GM12878 (cell line): ENCODE measurements at places on chromosomes 4 and X. TPM values are rescaled to one million over a fixed set of nuclear protein-coding genes. Genes with fewer than 3 reads are reported as not detected.

Gene ARHGAP24
- total RNA-seq: 0.56 and 0.61 TPM in 2 replicates

GRCh38 chr4:93063325-93063724, 759.6 kb downstream of the GRID2 start:
- no peak overlapping the region for H3K4me3 ChIP-seq
- H3K36me3 ChIP-seq: no peaks in the 10 kb centered on the region
- H3K27me3 ChIP-seq: no peaks in the 10 kb centered on the region
- H3K27ac ChIP-seq: no peak overlapping the region
- H3K4me1 ChIP-seq: no peaks in the 10 kb centered on the region

Gene SPOCK3
- not detected in 2 replicates for total RNA-seq

GRCh38 chr4:154004507-154005170, 215.8 kb upstream of the SFRP2 start:
- H3K36me3 ChIP-seq: no peaks in the 10 kb centered on the region
- DNase-seq: no peak
- no peak overlapping the region for H3K27ac ChIP-seq
- no peaks in the 10 kb centered on the region for H3K27me3 ChIP-seq
- no peaks in the 10 kb centered on the region for H3K4me1 ChIP-seq

Gene TACR3
- not detected in 2 replicates for total RNA-seq

GRCh38 chr4:60709061-60709460, 491.1 kb upstream of the ADGRL3 start:
- H3K27me3 ChIP-seq: no peaks in the 10 kb centered on the region
- no peak overlapping the region for H3K27ac ChIP-seq
- no peak for DNase-seq
- no peaks in the 10 kb centered on the region for H3K36me3 ChIP-seq
- no peak overlapping the region for H3K4me3 ChIP-seq

DNA sequence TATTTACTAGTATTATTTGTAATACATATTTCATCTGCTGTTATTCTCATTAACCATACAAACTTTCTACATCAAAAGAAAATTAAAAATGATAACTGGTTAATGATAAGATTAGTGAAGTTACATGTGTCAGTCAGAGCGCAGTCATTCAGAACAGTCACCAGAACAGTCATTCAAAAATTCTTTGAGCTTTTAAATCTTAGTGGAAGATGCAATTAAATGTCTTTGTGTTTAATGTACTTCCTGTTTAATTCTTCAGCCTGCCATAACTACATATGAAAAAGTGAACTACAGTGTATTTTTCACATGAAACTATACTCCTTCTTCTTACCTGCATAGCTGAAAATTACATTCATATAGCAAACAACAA, 179.7 kb upstream of the NDST4 start:
- H3K4me3 ChIP-seq: no peak overlapping the region
- H3K4me1 ChIP-seq: no peaks in the 10 kb centered on the region
- H3K27ac ChIP-seq: no peak overlapping the region
- no peaks in the 10 kb centered on the region for H3K27me3 ChIP-seq

DNA sequence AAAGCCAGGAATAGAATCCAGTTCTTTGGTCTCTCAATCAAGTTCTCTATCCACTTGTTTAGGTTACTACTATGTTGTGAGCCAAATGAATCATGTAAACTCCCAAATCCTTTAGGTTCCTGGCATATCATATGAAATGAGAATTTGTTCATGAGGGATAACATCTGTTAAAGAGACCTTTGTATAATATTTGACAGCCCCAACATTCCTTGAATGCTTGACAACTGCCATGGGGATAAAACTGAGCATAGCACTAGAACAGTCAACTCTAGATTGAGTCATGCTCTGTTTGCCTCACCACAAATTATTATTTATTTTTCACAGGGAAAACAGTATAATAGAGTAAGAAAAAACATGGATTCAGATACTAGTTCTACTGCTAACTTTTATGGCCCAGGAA, 93.3 kb downstream of the NAA11 start:
- H3K4me3 ChIP-seq: no peak overlapping the region
- DNase-seq: no peak
- H3K27me3 ChIP-seq: no peaks in the 10 kb centered on the region
- no peak overlapping the region for H3K27ac ChIP-seq

DNA sequence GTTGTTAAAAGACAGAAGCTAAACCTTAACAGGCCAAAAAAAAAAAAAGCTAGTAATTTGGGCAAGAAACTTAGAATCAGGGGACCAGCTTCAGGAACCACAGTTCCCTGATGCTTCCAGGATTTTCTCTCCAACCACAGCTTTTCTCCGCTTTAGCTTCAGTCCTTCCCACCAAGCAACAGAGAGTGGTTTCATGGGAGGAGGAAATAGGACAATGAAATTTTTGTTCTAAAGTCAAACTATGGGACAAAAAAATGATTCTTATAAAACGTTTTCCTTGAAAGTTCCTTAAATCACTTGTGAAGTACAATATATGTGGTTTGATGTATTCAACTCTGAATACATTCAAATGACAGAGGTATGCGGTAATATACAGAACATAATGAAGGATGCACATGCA, 71.0 kb upstream of the DHX15 start:
- no peaks in the 10 kb centered on the region; the same call in 1 of the 2 replicates for H3K4me1 ChIP-seq
- H3K36me3 ChIP-seq: no peaks in the 10 kb centered on the region
- H3K27me3 ChIP-seq: peaks cover 4% of the 10 kb centered on the region
- H3K4me3 ChIP-seq: no peak overlapping the region
- no peak for DNase-seq

DNA sequence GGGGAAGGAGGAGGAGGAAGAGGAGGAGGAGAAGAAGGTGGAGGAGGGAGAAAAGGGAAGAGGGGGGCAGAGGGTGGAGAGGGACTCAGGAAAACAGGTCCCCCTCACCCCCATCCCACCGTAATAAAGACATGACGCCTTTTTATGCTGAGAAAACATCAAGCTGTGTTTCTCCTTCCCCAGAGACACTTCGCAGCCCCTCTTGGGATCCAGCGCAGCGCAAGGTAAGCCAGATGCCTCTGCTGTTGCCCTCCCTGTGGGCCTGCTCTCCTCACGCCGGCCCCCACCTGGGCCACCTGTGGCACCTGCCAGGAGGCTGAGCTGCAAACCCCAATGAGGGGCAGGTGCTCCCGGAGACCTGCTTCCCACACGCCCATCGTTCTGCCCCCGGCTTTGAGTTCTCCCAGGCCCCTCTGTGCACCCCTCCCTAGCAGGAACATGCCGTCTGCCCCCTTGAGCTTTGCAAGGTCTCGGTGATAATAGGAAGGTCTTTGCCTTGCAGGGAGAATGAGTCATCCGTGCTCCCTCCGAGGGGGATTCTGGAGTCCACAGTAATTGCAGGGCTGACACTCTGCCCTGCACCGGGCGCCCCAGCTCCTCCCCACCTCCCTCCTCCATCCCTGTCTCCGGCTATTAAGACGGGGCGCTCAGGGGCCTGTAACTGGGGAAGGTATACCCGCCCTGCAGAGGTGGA, 45.3 kb upstream of the SHOX start:
- no peaks in the 10 kb centered on the region for H3K36me3 ChIP-seq
- no peak for DNase-seq
- no peaks in the 10 kb centered on the region for H3K27me3 ChIP-seq

GRCh38 chrX:129360175-129360574, 163.1 kb downstream of the SMARCA1 start:
- H3K4me3 ChIP-seq: no peak overlapping the region
- H3K27me3 ChIP-seq: no peaks in the 10 kb centered on the region
- peak; percentile 21 for DNase-seq
- H3K36me3 ChIP-seq: no peaks in the 10 kb centered on the region

DNA sequence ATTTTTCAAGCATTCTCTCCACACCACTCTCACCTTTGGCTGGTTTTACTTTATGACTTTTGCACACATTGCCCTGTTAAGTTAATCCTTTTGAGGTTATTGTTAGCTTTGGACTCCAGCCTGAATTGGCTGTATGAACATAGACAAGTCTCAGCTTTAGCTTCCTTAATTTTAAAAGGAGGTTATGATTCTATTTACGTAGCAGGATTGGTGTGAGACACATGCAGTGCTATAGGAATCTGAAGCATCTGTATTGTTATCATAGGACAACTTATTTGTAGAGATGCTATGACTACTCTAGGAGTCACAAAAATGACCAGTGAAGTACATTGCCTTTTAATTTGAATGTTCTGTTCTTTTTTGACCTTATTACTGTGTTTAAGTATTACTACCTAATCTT, 15.7 kb downstream of the PGAM4 start:
- H3K4me3 ChIP-seq: no peak overlapping the region
- H3K36me3 ChIP-seq: no peaks in the 10 kb centered on the region
- no peak for DNase-seq
- no peaks in the 10 kb centered on the region for H3K27me3 ChIP-seq
- H3K27ac ChIP-seq: no peak overlapping the region
- H3K4me1 ChIP-seq: no peaks in the 10 kb centered on the region

Gene GABRG1
- total RNA-seq: not detected in 2 replicates

DNA sequence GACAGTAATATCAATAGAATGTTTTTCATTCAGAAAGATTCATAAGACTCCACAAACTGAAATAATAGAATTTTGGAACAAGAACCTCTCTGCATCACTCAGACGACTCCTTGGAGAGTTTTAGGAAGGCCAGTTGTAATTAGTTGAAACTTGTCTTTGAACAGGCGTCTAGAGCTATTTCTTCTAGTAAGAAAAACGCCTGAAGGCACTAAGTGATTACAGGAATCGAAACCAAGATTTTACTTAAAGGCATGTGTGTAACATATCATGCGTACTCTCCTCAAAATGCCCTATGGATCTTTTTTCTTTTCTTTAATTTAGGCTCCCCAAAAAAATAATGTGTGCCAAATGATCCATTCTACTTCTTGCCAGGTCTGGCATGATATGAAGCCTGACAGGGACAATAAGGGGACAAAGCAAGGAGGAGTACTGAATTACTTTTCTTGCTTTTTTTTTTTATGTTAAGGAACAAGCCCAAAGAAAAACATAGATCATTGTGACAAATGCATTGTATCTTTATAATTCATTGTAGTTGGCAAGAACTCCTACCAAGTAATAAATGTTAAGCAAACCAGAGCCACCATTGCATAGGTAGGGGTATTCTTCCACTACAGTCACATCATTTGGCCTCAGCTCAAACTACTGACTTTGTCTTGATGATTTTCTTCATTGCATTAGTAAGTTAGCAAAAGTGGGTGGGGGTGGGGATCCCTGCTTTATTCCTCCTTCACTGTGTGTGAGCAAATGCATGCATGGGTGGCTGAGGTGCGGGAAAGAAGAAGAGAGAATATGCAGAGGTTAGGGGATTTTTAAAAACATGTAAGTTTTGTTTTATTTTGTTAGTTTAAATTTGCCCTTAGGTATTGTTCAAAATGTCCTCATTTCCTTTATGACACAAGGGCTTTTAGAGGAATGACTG, 79.9 kb upstream of the ATOH1 start:
- H3K27me3 ChIP-seq: no peaks in the 10 kb centered on the region
- H3K27ac ChIP-seq: peak overlapping the region; percentile 69
- peak; percentile 32 for DNase-seq
- H3K36me3 ChIP-seq: no peaks in the 10 kb centered on the region

Gene TCEAL2
- not detected in 2 replicates for total RNA-seq

Gene GJB1
- 0.13 TPM in 1 of 2 replicates, not detected in the other for total RNA-seq

Gene SLC4A4
- 0.32 and 0.44 TPM in 2 replicates for total RNA-seq

GRCh38 chr4:151798678-151799416, 38.0 kb upstream of the GATB start:
- H3K4me1 ChIP-seq: peaks cover 7% of the 10 kb centered on the region; the same call in 1 of the 2 replicates
- no peak overlapping the region; the same call in 1 of the 2 replicates for H3K27ac ChIP-seq
- peak; percentile 57 for DNase-seq
- H3K36me3 ChIP-seq: no peaks in the 10 kb centered on the region
- no peak overlapping the region for H3K4me3 ChIP-seq
- no peaks in the 10 kb centered on the region for H3K27me3 ChIP-seq

DNA sequence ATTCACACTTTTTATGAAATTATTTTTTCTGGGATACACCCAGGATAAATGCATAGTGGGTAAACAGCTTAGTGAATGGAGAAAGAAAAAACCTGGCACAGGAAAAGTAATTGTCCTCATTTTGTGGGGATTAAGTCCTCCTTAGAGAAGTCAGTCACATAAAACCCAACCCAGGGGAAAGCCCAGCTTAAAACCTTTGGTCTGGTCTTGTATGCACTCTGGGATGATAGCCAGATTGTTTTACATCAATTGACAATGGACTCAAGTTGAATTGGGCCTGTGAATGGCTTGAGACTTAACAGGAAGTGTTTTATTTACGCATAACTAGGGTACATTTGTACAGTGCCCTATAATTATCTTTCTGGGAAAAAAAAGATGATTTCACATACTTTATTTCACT, 561.3 kb upstream of the GRIA3 start:
- H3K4me1 ChIP-seq: no peaks in the 10 kb centered on the region
- no peaks in the 10 kb centered on the region for H3K36me3 ChIP-seq
- DNase-seq: no peak

GRCh38 chrX:136086521-136086920, 60.8 kb upstream of the FHL1 start:
- no peaks in the 10 kb centered on the region for H3K4me1 ChIP-seq
- H3K4me3 ChIP-seq: no peak overlapping the region
- H3K27ac ChIP-seq: no peak overlapping the region
- no peaks in the 10 kb centered on the region for H3K36me3 ChIP-seq
- no peaks in the 10 kb centered on the region for H3K27me3 ChIP-seq

GRCh38 chrX:39985551-39985950, 112.2 kb downstream of the BCOR start:
- H3K4me3 ChIP-seq: no peak overlapping the region
- DNase-seq: no peak
- H3K4me1 ChIP-seq: no peaks in the 10 kb centered on the region
- no peaks in the 10 kb centered on the region for H3K27me3 ChIP-seq
- no peak overlapping the region for H3K27ac ChIP-seq

DNA sequence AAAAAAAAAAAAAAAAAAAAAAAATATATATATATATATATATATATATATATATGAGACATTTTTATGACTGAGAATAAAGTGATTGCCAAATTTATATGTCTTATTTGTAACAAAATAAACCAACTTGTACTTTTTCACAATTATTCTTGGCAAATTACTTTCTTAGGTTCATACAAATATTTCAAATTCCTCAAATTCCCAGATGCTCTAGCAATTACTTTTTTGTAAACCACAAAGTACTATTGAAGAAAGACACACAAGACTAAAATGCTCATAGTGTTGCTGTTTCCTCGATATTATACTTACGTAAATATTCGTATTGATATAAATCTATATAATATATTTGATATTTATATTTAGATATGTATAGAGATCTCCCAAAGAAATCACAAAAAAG, 390.0 kb downstream of the FAT4 start:
- H3K27ac ChIP-seq: no peak overlapping the region
- no peak for DNase-seq
- no peaks in the 10 kb centered on the region for H3K27me3 ChIP-seq
- no peaks in the 10 kb centered on the region for H3K36me3 ChIP-seq
- no peak overlapping the region for H3K4me3 ChIP-seq
